ENCODE measurements at places on chromosomes 3 and 15.

DNA sequence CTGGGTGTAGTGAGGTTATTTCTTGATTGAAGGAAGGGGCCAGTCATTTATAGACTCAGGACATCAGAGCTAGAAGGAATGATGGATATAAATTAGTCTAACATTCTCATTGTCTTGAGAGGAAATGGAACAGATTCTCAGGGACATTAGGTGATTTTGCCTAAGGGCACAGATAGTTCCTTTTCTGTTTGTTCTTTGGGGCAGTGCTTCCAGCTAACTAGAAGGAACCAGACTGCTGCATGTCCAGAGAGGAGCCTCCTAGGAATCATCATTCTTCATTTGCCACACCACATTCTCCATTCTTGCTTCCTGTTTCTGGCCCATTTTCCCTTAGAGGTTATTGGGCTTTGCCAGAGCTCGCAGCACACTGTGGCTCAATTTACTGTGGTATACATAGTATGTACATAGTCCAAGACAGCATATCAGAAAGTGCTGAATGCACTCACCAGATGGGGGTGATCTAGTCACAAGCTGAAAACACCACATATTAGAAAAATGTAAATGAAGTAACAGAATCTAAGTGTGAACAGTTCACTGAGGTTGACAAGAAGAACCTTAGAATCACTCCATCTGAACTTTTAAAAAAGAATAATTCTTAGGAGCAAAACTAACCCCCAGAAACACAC, 62.7 kb upstream of the MYZAP start:
- no peak for DNase-seq
- H3K27me3 ChIP-seq: no peaks in the 10 kb centered on the region
- H3K27ac ChIP-seq: no peak overlapping the region
- no peak overlapping the region for H3K4me3 ChIP-seq
- H3K36me3 ChIP-seq: no peaks in the 10 kb centered on the region

DNA sequence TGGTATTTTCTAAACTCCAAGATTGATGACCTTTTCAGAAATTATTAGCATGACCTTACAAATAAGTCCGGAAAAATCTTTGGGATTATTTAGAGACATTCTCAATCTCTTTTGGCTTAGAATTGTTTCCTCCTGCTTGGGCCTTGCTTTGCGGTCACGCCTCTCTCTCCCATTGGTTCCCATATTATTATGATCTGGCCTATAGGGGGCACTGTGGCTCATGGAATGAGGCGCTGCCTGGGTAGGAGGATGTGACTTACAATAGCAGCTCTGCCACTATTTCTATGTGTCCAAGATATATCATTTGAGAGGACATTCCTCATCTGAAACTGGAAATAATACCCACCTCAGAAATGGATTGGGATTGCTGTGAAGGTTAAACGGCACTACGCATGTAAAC, 464.9 kb downstream of the MFSD1 start:
- DNase-seq: no peak
- H3K36me3 ChIP-seq: no peaks in the 10 kb centered on the region
- no peak overlapping the region for H3K27ac ChIP-seq
- no peak overlapping the region for H3K4me3 ChIP-seq
- H3K4me1 ChIP-seq: no peaks in the 10 kb centered on the region

DNA sequence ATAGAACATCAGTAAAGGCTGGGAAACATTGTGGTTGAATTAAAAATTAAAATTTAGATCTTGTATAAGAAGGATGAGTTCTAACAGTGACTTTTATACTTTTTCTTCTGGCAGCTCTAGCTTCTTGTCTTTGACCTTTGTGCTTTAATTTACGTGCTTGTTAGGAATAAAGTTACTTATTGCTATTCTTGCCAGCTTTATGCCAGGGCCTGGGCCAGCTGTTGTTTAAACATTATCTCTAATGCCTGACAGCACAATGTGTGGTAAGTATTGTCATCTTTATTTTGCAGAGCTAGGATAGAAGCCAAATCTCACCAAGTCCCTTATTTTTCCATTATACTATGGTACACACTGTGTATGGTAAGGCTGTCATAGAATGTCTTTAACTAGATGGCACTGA, 766.7 kb upstream of the GOLIM4 start:
- no peak overlapping the region for H3K4me3 ChIP-seq
- no peak for DNase-seq
- no peak overlapping the region for H3K27ac ChIP-seq
- no peaks in the 10 kb centered on the region for H3K4me1 ChIP-seq
- no peaks in the 10 kb centered on the region for H3K27me3 ChIP-seq

DNA sequence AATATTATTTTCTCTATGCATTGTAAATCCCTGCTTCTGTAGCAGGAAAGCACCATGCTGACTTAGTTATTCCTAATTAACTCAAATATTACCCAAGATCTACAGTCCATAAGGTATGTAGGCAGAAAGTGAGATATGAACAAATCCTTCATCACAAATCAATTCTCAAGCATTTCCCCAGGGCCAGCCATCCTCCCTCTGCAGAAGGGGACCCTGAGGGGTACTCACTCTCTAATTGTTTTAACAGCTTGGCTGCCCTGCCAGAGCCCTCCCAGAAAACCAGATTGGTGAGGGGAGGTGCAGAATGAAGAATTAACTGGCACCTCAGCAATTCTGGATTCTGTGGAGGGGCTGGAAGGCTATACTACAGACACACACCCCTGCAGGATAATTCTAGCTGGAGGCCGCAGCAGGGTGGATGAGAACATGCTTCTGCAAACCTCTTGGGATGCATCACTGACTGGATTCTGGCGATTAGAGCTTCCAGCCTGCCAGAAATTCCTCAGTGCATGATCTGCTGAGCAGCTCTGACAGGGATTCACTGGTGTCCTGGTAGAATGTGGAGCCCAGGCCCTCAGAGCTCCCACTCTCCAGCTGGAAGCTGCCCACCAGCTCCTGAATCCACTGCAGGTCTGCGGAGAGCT, 88.6 kb upstream of the HERC1 start:
- no peak overlapping the region for H3K4me3 ChIP-seq
- H3K27me3 ChIP-seq: no peaks in the 10 kb centered on the region
- peaks cover 15% of the 10 kb centered on the region for H3K36me3 ChIP-seq
- no peak for DNase-seq
- H3K4me1 ChIP-seq: peaks cover 37% of the 10 kb centered on the region

GRCh38 chr3:74332165-74332564, 282.3 kb downstream of the CNTN3 start:
- no peaks in the 10 kb centered on the region for H3K27me3 ChIP-seq
- no peak overlapping the region for H3K4me3 ChIP-seq
- H3K27ac ChIP-seq: no peak overlapping the region
- no peaks in the 10 kb centered on the region for H3K4me1 ChIP-seq
- no peaks in the 10 kb centered on the region for H3K36me3 ChIP-seq
- no peak for DNase-seq

- H3K27ac ChIP-seq: peak overlapping the region; percentile 89
- DNase-seq: no peak
- H3K27me3 ChIP-seq: no peaks in the 10 kb centered on the region
- no peaks in the 10 kb centered on the region for H3K36me3 ChIP-seq
- H3K4me1 ChIP-seq: peaks cover 53% of the 10 kb centered on the region
Observed at GRCh38 chr3:123067689-123068600, 1.1 kb downstream of the PDIA5 start.

- H3K27ac ChIP-seq: no peak overlapping the region
- no peak for DNase-seq
- H3K4me3 ChIP-seq: no peak overlapping the region
- H3K36me3 ChIP-seq: no peaks in the 10 kb centered on the region
- H3K27me3 ChIP-seq: peaks cover 68% of the 10 kb centered on the region
Observed at GRCh38 chr3:44077267-44077666, 164.4 kb upstream of the TOPAZ1 start.

GRCh38 chr3:108970561-108970960, 16.9 kb upstream of the GUCA1C start:
- no peaks in the 10 kb centered on the region for H3K27me3 ChIP-seq
- H3K4me1 ChIP-seq: no peaks in the 10 kb centered on the region
- no peak for DNase-seq
- H3K36me3 ChIP-seq: no peaks in the 10 kb centered on the region

GRCh38 chr15:52797625-52798501, 7.7 kb upstream of the ONECUT1 start:
- peaks cover 100% of the 10 kb centered on the region for H3K27me3 ChIP-seq
- H3K27ac ChIP-seq: no peak overlapping the region
- H3K4me3 ChIP-seq: no peak overlapping the region
- DNase-seq: no peak
- H3K36me3 ChIP-seq: no peaks in the 10 kb centered on the region
- H3K4me1 ChIP-seq: peaks cover 12% of the 10 kb centered on the region

- DNase-seq: no peak
- H3K4me3 ChIP-seq: no peak overlapping the region
- peaks cover 7% of the 10 kb centered on the region for H3K4me1 ChIP-seq
Observed at GRCh38 chr3:12190832-12191231, 32.1 kb upstream of the TIMP4 start.

- no peaks in the 10 kb centered on the region for H3K4me1 ChIP-seq
- no peak overlapping the region for H3K27ac ChIP-seq
- DNase-seq: no peak
- no peaks in the 10 kb centered on the region for H3K36me3 ChIP-seq
Observed at GRCh38 chr3:181782306-181782954, 70.7 kb downstream of the SOX2 start.

GRCh38 chr3:129552287-129553050, 9.5 kb downstream of the H1-8 start:
- H3K27ac ChIP-seq: peak overlapping the region; percentile 19
- H3K4me1 ChIP-seq: peaks cover 55% of the 10 kb centered on the region
- H3K4me3 ChIP-seq: no peak overlapping the region
- no peak for DNase-seq

DNA sequence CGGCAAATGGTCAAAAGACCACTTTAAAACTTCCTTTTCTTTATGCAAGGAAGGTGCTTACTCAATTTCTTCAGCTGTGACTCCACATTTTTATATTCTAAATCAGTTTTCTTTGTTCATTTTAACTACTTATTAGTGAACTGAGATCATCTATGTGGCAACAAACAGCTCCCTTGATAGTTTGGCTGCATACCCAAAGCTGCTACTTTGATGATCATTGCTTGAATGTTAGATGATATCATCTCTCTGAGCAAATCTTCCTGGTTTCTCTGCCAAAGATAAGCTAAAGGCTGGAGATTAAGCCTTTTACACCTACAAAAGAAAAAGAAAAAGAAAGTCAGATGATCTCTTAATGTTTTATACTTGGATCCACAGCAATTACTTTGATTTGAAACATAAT, 95.5 kb downstream of the DPH6 start:
- no peaks in the 10 kb centered on the region for H3K4me1 ChIP-seq
- H3K36me3 ChIP-seq: no peaks in the 10 kb centered on the region
- no peaks in the 10 kb centered on the region for H3K27me3 ChIP-seq
- no peak overlapping the region for H3K27ac ChIP-seq

DNA sequence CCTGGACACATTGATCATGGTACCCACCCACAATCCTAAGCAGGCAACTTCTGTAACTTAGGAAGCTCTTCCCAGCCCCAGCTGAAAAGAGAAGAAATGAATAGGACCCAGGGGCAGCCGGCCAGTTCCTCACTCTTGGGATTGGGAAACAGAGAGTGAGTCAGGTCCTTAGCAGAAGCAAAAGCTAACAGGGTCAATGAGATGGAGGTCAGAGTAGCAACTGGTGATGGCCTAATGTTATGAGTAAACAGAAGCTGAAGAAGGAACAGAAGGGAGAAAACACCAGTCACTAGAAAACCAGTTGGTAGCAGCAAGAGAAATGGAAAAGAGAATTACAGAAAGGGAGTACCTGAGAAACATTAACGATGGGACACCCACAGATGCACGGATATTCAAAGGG, 20.0 kb downstream of the RIOX2 start:
- DNase-seq: peak; percentile 31
- peaks cover 4% of the 10 kb centered on the region for H3K4me1 ChIP-seq
- H3K27me3 ChIP-seq: no peaks in the 10 kb centered on the region
- H3K27ac ChIP-seq: no peak overlapping the region
- peaks cover 66% of the 10 kb centered on the region for H3K36me3 ChIP-seq

GRCh38 chr15:89067751-89068150, 20.5 kb upstream of the ABHD2 start:
- no peak for DNase-seq
- H3K4me1 ChIP-seq: no peaks in the 10 kb centered on the region
- no peak overlapping the region for H3K27ac ChIP-seq

- no peaks in the 10 kb centered on the region for H3K27me3 ChIP-seq
- no peak for DNase-seq
- H3K36me3 ChIP-seq: no peaks in the 10 kb centered on the region
- H3K4me3 ChIP-seq: peak overlapping the region; percentile 82
- H3K27ac ChIP-seq: peak overlapping the region; percentile 93
Observed at GRCh38 chr3:190863119-190863465, 598 bp upstream of the GMNC start.

GRCh38 chr3:141444586-141445285, 42.1 kb upstream of the RASA2 start:
- peaks cover 49% of the 10 kb centered on the region for H3K36me3 ChIP-seq
- DNase-seq: no peak

- H3K4me1 ChIP-seq: peaks cover 7% of the 10 kb centered on the region
- H3K4me3 ChIP-seq: no peak overlapping the region
- H3K27me3 ChIP-seq: no peaks in the 10 kb centered on the region
- H3K36me3 ChIP-seq: no peaks in the 10 kb centered on the region
- H3K27ac ChIP-seq: no peak overlapping the region
- no peak for DNase-seq
Observed at GRCh38 chr3:23537101-23537551, 268.6 kb upstream of the UBE2E1 start.

DNA sequence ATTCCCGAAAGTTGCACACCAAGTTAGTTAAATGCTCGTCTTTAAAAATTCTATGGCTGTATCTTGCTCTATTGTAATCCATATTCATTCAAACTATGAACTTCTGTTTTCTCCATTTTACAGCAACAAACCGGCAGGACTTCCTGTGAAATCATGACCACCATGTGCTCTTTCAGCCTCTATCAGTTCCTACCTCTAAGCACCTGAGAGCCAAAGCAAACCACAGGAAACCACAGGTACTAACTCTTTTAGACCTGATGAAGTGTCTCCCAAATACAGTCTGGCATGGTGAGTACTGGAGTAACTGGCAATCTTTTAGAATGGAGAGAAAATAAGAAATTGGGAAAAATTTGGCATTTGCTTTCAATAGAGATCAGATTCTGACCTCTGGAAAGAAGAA, 186.5 kb upstream of the SLITRK3 start:
- no peak overlapping the region for H3K4me3 ChIP-seq
- H3K36me3 ChIP-seq: no peaks in the 10 kb centered on the region
- no peak for DNase-seq
- H3K27ac ChIP-seq: no peak overlapping the region
- no peaks in the 10 kb centered on the region for H3K4me1 ChIP-seq

DNA sequence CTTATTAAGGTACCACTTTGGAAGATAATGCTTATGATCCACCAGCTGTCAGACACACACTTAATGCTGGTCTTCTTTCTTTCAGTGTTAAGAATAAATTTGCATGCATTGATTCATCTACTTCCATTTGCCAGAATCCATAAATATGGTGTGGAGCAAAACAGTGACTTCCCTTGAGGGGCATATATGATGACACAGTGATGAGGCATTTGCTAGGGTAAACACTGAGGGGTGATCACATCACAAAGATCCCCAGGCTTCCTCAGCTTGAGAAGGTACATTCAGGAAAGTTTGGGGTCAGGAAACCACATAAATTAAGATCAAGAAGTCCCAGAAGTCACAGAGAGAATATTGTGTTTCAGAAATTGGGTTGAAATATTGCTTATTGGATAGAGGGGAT, 9.9 kb upstream of the ZBED2 start:
- H3K27me3 ChIP-seq: peaks cover 23% of the 10 kb centered on the region
- H3K27ac ChIP-seq: no peak overlapping the region
- no peak overlapping the region for H3K4me3 ChIP-seq
- H3K36me3 ChIP-seq: no peaks in the 10 kb centered on the region
- H3K4me1 ChIP-seq: no peaks in the 10 kb centered on the region

GRCh38 chr3:46539443-46540005, 26.6 kb downstream of the LRRC2 start:
- peaks cover 31% of the 10 kb centered on the region for H3K4me1 ChIP-seq
- no peaks in the 10 kb centered on the region for H3K27me3 ChIP-seq
- DNase-seq: no peak
- no peak overlapping the region for H3K4me3 ChIP-seq

All from left ventricle myocardium inferior (tissue), 1 donor.